ENCODE measurements at places on chromosomes 4 and X. TPM values are rescaled to one million over a fixed set of nuclear protein-coding genes. Genes with fewer than 3 reads are reported as not detected.

GRCh38 chr4:36325926-36326325 lies 44.5 kb downstream of the DTHD1 start:
- DNase-seq = no peak
- H3K4me3 ChIP-seq = no peak overlapping the region
- H3K27ac ChIP-seq = no peak overlapping the region
- no peaks in the 10 kb centered on the region for H3K27me3 ChIP-seq
- no peaks in the 10 kb centered on the region for H3K4me1 ChIP-seq

DNA sequence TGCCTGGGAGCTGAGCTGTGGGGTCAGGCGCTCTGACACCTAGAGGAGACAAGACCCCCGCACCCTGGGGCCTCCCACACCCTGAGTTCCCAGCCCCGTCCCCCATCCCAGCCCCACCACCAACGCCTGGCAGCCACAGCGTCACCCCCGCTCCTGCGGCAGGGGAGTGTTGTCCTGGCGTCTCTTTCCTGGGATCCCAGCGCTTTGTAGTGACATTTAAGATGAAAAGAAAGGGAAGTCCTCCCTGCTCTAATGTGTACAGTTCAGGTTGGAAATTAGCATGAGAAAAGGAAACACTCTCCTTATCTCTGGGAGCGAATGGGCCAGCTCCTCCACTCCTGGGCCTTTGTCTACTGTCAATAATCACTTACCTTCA lies 112.1 kb downstream of the FAM53A start:
- no peaks in the 10 kb centered on the region for H3K36me3 ChIP-seq
- no peak overlapping the region for H3K4me3 ChIP-seq
- H3K27ac ChIP-seq = no peak overlapping the region
- no peak for DNase-seq
- peaks cover 9% of the 10 kb centered on the region for H3K4me1 ChIP-seq

GRCh38 chr4:75916091-75916661 lies 13.9 kb upstream of the PPEF2 start:
- no peak overlapping the region for H3K4me3 ChIP-seq
- peaks cover 6% of the 10 kb centered on the region for H3K36me3 ChIP-seq
- peak; percentile 25 for DNase-seq
- peaks cover 5% of the 10 kb centered on the region for H3K4me1 ChIP-seq

GRCh38 chrX:155876704-155877103 lies 4.4 kb upstream of the VAMP7 start:
- no peak overlapping the region for H3K4me3 ChIP-seq
- H3K27ac ChIP-seq = no peak overlapping the region
- H3K4me1 ChIP-seq = no peaks in the 10 kb centered on the region
- H3K27me3 ChIP-seq = peaks cover 4% of the 10 kb centered on the region
- H3K36me3 ChIP-seq = no peaks in the 10 kb centered on the region

GRCh38 chr4:91958596-91958995 lies 345.2 kb upstream of the GRID2 start:
- H3K36me3 ChIP-seq = no peaks in the 10 kb centered on the region
- H3K4me3 ChIP-seq = no peak overlapping the region
- no peak for DNase-seq
- no peaks in the 10 kb centered on the region for H3K27me3 ChIP-seq
- no peaks in the 10 kb centered on the region for H3K4me1 ChIP-seq

- no peak for DNase-seq
- H3K36me3 ChIP-seq = no peaks in the 10 kb centered on the region
- H3K27ac ChIP-seq = no peak overlapping the region
- no peaks in the 10 kb centered on the region for H3K27me3 ChIP-seq
- no peaks in the 10 kb centered on the region for H3K4me1 ChIP-seq
- H3K4me3 ChIP-seq = no peak overlapping the region
Measured at GRCh38 chr4:21726255-21726815, 222.2 kb downstream of the KCNIP4 start.

DNA sequence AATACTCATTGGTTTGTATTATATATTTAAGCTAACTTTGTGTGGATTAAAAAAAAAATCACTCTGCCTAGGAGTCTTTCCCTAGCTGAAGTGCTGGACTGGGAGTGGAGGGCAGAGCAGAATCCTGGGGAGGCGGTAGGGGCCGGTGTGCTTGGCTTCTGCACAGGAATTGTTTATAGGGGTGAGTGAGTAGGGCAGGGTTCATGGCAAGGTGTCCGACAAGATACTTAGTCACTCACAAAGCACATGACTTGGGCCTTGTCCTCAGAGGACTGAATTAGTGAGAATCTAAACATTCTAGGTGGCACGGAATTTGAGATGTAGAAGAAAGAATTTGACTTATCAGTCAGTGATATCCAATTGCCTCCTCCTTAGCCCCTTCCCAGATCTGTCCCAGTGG lies 32.2 kb downstream of the FNIP2 start:
- peaks cover 67% of the 10 kb centered on the region for H3K4me1 ChIP-seq
- no peak overlapping the region for H3K27ac ChIP-seq
- DNase-seq = no peak
- H3K36me3 ChIP-seq = no peaks in the 10 kb centered on the region
- no peaks in the 10 kb centered on the region for H3K27me3 ChIP-seq

DNA sequence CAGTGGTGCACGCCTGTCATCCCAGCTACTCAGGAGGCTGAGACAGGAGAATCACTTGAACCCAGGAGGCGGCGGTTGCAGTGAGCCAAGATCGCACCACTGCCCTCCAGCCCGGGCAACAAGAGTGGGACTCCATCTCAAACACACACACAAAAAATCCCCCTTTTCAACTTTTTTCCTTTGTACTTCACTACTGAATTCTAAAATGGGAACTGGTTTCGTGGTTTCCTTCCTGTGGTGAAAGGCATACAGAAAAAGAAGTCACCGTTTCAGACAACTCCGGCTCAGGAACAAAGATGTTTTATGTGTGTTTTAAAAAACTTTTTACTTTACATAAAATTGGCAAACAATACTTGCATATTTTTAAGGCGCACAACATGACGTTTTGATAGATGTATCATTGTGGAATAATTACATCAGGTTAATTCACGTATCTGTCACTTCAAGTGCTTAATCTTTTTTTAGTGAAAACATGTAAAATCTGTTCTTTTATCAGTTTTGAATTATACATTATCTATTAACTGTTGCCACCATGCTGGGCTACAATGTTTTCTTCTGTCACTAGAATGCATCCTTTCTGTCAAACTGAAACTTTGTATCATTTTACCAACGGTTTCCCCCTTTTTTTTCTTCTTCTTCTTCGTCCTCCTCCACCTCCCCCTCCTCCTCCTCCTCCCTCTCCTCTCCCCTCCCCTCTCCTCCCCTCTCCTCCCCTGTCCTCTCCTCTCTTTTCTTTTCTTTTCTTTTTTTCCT lies 186.0 kb downstream of the CRLF2 start:
- H3K27me3 ChIP-seq = no peaks in the 10 kb centered on the region
- DNase-seq = no peak
- no peaks in the 10 kb centered on the region for H3K4me1 ChIP-seq
- H3K36me3 ChIP-seq = no peaks in the 10 kb centered on the region
- H3K4me3 ChIP-seq = no peak overlapping the region

DNA sequence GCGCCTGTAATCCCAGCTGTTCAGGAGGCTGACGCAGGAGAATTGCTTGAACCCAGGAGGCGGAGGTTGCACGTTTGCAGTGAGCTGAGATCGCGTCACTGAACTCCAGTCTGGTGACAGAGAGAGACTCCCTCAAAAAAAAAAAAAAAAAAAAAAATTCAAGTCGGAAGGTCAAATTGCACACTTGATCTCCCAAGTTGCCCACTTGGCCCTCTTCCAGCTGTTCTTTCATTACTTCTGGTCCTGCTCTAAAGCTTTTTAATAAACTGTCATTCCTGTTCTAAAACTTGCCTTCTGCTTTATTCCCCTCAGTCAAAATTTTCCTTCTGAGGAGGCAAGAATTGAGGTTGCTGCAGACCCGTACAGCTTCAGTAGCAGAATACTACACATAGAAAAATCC lies 2358.0 kb downstream of the ARAP2 start:
- DNase-seq = no peak
- H3K4me3 ChIP-seq = no peak overlapping the region
- H3K4me1 ChIP-seq = no peaks in the 10 kb centered on the region
- no peak overlapping the region for H3K27ac ChIP-seq

SH3RF1 gene
- 3.2 TPM for polyA plus RNA-seq

MCF2 gene
- polyA plus RNA-seq = 0.08 TPM

MMRN1 gene
- not detected for polyA plus RNA-seq

FHIP1A gene
- polyA plus RNA-seq = 4.3 TPM
